CD4-positive, alpha-beta memory T cell (primary cell): ENCODE measurements at places on chromosomes 3 and 15. TPM values are rescaled to one million over a fixed set of nuclear protein-coding genes. Genes with fewer than 3 reads are reported as not detected.

- H3K27ac ChIP-seq = no peak overlapping the region
- H3K4me3 ChIP-seq = no peak overlapping the region
- H3K36me3 ChIP-seq = no peaks in the 10 kb centered on the region
- no peaks in the 10 kb centered on the region for H3K27me3 ChIP-seq
- no peaks in the 10 kb centered on the region for H3K4me1 ChIP-seq
- no peak for DNase-seq
Measured at GRCh38 chr15:87245592-87245991, 1010.9 kb downstream of the NTRK3 start.

The IREB2 gene
- total RNA-seq = 71.9 TPM

DNA sequence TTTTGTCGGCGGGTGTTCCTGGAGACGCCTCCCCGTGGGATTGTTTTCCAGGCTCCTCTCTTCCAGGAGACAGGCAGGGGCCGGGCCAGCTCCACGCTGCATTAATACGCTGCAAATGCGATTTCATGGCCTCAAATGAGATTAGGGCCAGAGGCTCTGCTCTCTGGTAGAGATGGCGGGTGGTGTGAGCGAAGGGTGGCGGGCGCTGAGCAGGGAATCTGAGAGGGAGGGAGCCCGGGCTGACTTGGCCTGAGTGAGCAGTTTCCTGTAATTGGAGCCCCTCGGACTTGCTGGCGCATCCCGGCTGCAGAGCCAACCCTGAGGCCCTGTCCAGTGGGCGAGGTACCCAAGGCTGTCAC, 7.4 kb upstream of the CCDC33 start:
- no peaks in the 10 kb centered on the region for H3K4me1 ChIP-seq
- H3K27me3 ChIP-seq = no peaks in the 10 kb centered on the region
- H3K27ac ChIP-seq = no peak overlapping the region
- no peak for DNase-seq
- no peaks in the 10 kb centered on the region for H3K36me3 ChIP-seq
- no peak overlapping the region for H3K4me3 ChIP-seq

The RAB7A gene
- total RNA-seq = 141 TPM

DNA sequence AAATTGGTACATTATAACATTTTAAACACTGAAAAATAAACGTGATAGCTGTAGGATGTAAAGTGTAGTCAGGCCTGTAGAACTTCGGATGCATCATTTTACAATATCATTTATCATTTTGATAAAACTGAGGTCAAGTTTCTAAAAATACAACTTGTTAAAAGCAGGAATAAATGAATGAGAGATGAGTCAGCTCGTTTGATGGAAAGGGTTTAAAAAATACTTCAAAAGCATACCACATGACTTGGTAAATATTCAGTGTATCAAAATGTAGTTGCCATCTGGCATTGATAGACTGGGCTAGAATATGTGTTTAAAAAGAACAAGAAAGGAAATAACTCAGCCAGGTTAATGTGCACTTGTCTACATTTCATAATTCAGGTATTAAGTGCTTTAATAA, 357.0 kb downstream of the TIGIT start:
- H3K4me3 ChIP-seq = no peak overlapping the region
- no peaks in the 10 kb centered on the region for H3K4me1 ChIP-seq
- H3K27me3 ChIP-seq = no peaks in the 10 kb centered on the region
- H3K27ac ChIP-seq = no peak overlapping the region
- no peaks in the 10 kb centered on the region for H3K36me3 ChIP-seq

The SCAANT1 gene
- total RNA-seq = not detected

DNA sequence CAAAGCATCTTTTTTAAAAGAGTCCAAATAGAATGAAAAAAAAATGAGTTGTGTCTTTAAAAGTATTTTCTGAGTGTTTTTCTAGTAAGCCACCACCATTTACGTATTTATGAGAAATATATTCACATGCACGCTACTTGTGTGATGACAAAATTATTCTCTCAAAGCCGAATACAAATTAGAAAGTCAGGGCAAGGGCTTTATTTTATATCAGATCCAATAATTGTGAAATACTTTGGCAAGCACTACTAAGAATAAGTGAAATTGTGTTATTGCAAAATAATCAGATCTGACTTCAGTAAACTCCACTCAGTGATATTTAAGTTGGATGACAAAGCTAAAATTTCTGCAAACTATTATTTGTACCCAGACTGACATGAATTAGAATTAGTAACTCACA, 589.3 kb upstream of the KCNMB2 start:
- no peak overlapping the region for H3K4me3 ChIP-seq
- H3K4me1 ChIP-seq = peaks cover 20% of the 10 kb centered on the region
- no peaks in the 10 kb centered on the region for H3K27me3 ChIP-seq
- no peak overlapping the region for H3K27ac ChIP-seq
- no peaks in the 10 kb centered on the region for H3K36me3 ChIP-seq
- no peak for DNase-seq

The GOLGA8T gene
- total RNA-seq = 0.72 TPM

The ITIH4 gene
- 50.5 TPM for total RNA-seq

DNA sequence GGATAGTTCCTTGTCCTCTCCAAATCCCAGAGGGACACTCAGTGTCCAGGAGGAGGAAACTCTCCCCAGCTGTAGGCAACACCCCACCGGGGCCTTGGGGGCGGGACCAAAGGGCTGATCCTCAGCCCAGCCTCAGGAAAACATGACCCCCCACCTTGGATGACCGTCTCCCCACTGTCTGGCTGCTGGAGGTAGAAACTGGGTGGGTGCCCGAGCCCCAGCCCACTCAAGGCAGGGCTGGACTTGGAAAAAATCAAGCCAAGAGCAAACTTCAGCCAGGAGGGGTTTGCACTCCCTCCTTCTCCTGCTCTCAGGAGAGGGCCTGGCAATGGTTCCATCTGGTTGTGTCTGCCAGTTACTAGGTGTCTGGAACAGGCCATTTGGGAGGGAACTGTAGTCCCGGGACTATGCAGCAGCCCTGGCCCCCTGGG, 3.6 kb upstream of the RASL12 start:
- no peak overlapping the region for H3K27ac ChIP-seq
- DNase-seq = no peak
- no peak overlapping the region for H3K4me3 ChIP-seq
- no peaks in the 10 kb centered on the region for H3K4me1 ChIP-seq
- no peaks in the 10 kb centered on the region for H3K27me3 ChIP-seq

DNA sequence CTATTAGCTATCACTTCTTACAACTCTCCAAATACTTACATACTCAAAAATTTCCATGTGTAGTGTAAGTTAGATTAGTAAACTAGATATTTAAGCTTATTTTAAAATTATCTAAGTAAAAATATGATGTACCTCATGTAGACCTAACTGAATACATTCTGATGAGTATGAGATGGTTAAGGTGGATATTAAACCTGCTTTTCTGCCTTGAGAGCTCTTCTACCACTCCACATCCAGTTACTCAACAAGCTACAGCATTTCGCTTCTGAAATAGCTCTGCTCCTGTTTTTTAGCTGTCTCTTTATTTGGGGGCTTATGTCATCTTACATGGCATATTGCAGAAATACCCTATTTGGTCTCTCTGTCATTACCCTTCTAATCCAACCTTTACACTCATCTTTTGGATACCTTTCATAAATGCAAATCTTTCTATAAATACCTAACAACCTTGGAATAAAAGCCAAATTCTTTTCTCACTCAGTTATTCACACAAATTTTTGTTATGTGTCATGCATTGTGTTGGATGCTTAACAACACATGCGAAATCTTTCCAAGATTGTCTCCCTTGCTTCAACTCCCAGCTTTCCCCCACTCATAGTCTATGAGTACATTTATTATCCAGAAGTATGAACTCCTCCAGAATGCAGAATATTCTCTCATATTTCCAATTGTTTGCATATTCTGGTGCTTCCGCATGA, 92.0 kb downstream of the ALCAM start:
- H3K27ac ChIP-seq = no peak overlapping the region
- no peaks in the 10 kb centered on the region for H3K4me1 ChIP-seq
- H3K27me3 ChIP-seq = no peaks in the 10 kb centered on the region
- H3K4me3 ChIP-seq = no peak overlapping the region
- H3K36me3 ChIP-seq = no peaks in the 10 kb centered on the region
- no peak for DNase-seq

DNA sequence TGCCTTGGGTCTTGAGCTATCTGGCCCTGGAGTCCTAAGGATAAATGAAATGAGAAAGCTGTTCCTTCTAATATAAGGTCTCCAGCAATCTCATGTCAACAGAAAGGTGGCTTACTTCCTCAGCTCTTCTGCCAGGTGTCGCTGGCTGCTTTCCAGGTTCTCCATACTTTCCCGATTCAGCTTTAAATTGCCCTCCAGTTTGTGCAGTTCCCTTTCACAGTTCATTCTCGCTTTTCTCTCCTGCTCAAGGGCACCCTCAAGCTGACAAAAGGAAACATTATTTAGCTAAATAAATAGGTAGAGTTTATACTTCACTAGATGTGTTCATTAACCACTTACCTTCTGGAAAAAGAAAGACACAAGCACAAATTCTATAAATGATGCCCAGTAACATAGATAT, 73.0 kb downstream of the MYH15 start:
- no peaks in the 10 kb centered on the region for H3K27me3 ChIP-seq
- H3K4me1 ChIP-seq = no peaks in the 10 kb centered on the region
- no peak for DNase-seq
- no peaks in the 10 kb centered on the region for H3K36me3 ChIP-seq

- no peak overlapping the region for H3K27ac ChIP-seq
- H3K36me3 ChIP-seq = no peaks in the 10 kb centered on the region
- no peak for DNase-seq
- H3K4me1 ChIP-seq = no peaks in the 10 kb centered on the region
Measured at GRCh38 chr3:19248143-19248542, 99.8 kb downstream of the KCNH8 start.

The CCR8 gene
- total RNA-seq = 6.9 TPM

DNA sequence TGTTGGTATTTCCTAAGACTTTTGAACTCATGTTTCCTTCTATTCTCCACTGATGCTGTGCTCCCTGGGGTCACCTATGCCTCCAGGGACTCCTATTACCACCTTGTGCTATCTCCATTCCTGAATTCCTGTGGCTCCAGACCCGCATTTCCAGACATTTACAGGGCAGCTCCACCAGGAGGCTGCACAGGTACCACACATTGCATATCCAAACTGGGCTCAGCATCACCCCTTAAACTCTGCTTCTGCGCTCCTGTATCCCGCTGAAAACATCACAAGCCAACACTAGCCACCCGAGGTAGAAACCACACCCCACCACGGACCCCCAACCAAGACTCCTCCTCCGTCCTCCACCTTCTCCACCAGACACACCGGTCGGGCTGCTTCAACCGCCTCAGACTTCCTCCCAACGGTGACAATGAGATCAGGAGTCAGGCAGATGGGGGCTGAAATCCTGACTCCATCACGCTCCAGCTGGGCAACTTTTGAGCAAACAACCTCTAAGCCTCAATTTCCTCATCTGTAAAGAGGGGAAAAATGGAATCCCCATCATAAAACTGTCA, 10.4 kb downstream of the TNK2 start:
- no peak overlapping the region for H3K4me3 ChIP-seq
- no peak overlapping the region for H3K27ac ChIP-seq
- no peaks in the 10 kb centered on the region for H3K27me3 ChIP-seq
- no peaks in the 10 kb centered on the region for H3K36me3 ChIP-seq
- DNase-seq = no peak

The MYZAP gene
- 1.7 TPM for total RNA-seq

GRCh38 chr3:129985113-129985512, 10.6 kb downstream of the TRH start:
- no peak for DNase-seq
- no peak overlapping the region for H3K4me3 ChIP-seq
- H3K4me1 ChIP-seq = no peaks in the 10 kb centered on the region

DNA sequence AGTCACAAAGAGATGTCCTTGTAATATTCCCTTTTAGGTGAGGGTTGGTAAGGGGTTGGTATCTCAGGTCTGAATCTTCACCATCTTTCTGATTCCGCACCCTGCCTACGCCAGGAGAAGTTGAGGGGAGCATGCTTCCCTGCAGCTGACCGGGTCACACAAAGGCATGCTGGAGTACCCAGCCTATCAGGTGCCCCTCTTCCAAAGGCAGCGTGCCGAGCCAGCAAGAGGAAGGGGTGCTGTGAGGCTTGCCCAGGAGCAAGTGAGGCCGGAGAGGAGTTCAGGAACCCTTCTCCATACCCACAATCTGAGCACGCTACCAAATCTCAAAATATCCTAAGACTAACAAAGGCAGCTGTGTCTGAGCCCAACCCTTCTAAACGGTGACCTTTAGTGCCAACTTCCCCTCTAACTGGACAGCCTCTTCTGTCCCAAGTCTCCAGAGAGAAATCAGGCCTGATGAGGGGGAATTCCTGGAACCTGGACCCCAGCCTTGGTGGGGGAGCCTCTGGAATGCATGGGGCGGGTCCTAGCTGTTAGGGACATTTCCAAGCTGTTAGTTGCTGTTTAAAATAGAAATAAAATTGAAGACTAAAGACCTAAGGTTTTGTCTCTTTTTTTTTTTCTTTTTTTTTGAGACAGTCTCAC, 19.8 kb downstream of the TYRO3 start:
- H3K27me3 ChIP-seq = no peaks in the 10 kb centered on the region
- DNase-seq = no peak
- no peaks in the 10 kb centered on the region for H3K36me3 ChIP-seq
- H3K27ac ChIP-seq = no peak overlapping the region

DNA sequence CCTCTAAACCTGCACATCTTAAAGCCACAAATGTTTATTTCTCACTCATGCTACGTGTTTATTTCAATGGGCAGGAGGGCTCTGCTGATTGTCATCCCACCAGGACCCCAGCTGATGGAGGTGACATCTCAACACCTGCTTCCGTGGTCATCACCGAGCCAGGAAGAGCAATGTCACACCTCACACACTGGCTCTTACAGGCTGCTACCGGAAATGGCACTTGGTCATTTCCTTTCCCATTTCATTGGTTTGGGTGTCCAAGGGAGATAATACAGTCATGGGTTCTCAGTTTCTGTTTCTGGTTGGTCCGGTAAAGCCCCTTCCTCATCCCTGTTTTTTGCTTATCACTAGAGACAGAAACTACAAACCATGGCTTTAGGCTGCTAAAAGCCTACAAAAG, 41.9 kb downstream of the ABHD2 start:
- H3K4me3 ChIP-seq = no peak overlapping the region
- DNase-seq = no peak
- no peak overlapping the region for H3K27ac ChIP-seq
- no peaks in the 10 kb centered on the region for H3K27me3 ChIP-seq
- peaks cover 24% of the 10 kb centered on the region for H3K4me1 ChIP-seq

GRCh38 chr3:170563712-170564423, 22.0 kb downstream of the SLC7A14 start:
- DNase-seq = no peak
- H3K4me3 ChIP-seq = no peak overlapping the region
- H3K4me1 ChIP-seq = peaks cover 5% of the 10 kb centered on the region
- no peak overlapping the region for H3K27ac ChIP-seq
- no peaks in the 10 kb centered on the region for H3K27me3 ChIP-seq
- H3K36me3 ChIP-seq = no peaks in the 10 kb centered on the region

GRCh38 chr3:425079-425478, 228.5 kb downstream of the CHL1 start:
- no peak for DNase-seq
- H3K27me3 ChIP-seq = no peaks in the 10 kb centered on the region

DNA sequence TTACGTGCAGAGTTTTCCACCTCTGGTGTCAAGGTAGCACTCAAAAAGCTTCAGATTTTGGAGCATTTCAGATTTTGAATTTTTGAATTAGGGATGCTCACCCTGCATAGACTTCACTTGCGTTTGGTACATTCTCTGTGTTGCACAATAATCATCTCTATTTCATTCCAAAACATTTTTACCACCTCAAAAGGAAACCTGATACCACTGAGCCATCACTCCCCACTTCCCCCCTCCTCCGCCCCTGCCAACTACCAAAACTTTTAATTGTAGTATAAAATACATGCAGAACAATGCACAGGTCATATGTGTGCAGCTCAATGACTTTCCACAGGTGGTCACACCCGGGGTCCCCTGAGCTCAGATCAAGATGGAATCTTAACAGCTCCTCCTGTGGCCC, 208.8 kb downstream of the SV2B start:
- DNase-seq = no peak
- H3K36me3 ChIP-seq = no peaks in the 10 kb centered on the region
- no peak overlapping the region for H3K4me3 ChIP-seq
- peaks cover 88% of the 10 kb centered on the region for H3K4me1 ChIP-seq
- H3K27ac ChIP-seq = no peak overlapping the region
